ENCODE measurements at places on chromosomes 3 and 15. TPM values are rescaled to one million over a fixed set of nuclear protein-coding genes. Genes with fewer than 3 reads are reported as not detected.

The GOLGA8M gene
- total RNA-seq: not detected

The WDR73 gene
- total RNA-seq: 39.4 TPM

The KCNMB3 gene
- 2.1 TPM for total RNA-seq

The PPARG gene
- 34.3 TPM for total RNA-seq

The ALPK3 gene
- total RNA-seq: 0.31 TPM

The SLC9C1 gene
- not detected for total RNA-seq

The SERPINI1 gene
- total RNA-seq: 2.8 TPM

The GOLGA8F gene
- total RNA-seq: not detected

The LEKR1 gene
- total RNA-seq: 1.0 TPM

The NRG4 gene
- 1.3 TPM for total RNA-seq

The GOLGA8G gene
- total RNA-seq: not detected

The TM4SF18 gene
- 39.5 TPM for total RNA-seq

The OIP5 gene
- total RNA-seq: 13.8 TPM

The TNNC1 gene
- 0.87 TPM for total RNA-seq

The ZNF619 gene
- 1.8 TPM for total RNA-seq

The CASR gene
- not detected for total RNA-seq

The A4GNT gene
- total RNA-seq: not detected

The SPRED1 gene
- total RNA-seq: 9.7 TPM

The CLDN16 gene
- 0.34 TPM for total RNA-seq

The GABRR3 gene
- not detected for total RNA-seq

The WDR49 gene
- total RNA-seq: not detected

The FANCD2OS gene
- not detected for total RNA-seq

The OXTR gene
- 9.2 TPM for total RNA-seq
